Muscle of arm (tissue), 14 donors: ENCODE measurements at places on chromosomes 7 and 10. TPM values are rescaled to one million over a fixed set of nuclear protein-coding genes. Genes with fewer than 3 reads are reported as not detected.

DNA sequence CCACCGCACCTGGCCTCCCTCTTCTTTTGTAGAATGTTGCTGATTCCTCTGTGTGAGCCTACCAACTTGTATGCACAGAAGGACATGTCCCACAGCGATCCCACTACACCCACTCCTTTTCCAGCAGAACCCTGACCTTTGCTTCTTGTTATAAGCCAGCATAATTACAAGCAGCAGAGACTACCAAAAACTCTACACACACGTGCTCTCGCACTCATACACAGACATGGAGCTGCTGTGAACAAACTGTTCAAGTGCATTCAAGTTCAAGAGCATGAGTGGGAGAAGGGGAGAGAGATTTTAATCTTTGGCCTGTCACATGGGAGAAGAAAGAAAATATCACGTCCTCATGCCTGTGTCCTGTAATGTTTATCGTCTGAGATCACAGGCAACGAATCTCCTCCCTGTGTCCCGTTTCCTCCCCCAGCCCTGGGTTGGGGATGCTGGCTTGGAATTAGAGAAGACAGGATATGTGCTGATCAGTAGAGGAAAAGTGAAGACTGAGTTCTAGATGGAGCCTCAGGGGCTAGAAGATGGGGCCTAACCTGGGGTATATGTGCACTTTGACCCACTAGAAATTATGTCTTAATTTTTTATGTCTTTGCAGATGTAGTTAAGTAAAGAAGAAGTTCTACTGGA is 79.6 kb downstream of the NHLRC2 start:
- DNase-seq = no peak

DNA sequence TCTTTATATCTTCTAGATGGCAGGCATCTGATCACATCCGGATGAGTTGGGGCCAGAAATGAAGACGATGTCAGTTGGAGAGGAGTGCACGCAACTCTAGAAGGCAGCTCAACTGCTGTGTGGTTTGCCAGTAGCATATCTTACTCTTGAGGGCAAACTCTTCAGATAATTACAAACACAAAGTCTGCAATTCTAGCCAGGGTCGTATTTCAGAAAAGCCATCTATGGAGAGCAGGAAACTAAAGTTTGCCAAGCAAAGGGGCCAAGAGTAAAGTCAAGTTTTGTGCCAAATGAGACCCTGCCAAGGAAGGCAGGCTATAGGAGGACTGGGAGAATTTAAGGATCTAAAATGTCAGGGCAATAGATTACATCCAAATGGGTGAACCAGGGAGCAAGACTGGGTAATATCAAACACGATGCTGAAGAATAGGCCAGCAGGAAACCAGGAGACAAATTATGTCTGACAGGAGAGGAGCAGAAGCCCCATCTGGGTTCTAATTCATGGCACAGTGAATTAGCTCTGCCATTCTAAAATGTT is 312.5 kb upstream of the SEMA3C start:
- peak; percentile 70 for DNase-seq

Gene MINDY4
- 20.0 TPM for polyA plus RNA-seq

DNA sequence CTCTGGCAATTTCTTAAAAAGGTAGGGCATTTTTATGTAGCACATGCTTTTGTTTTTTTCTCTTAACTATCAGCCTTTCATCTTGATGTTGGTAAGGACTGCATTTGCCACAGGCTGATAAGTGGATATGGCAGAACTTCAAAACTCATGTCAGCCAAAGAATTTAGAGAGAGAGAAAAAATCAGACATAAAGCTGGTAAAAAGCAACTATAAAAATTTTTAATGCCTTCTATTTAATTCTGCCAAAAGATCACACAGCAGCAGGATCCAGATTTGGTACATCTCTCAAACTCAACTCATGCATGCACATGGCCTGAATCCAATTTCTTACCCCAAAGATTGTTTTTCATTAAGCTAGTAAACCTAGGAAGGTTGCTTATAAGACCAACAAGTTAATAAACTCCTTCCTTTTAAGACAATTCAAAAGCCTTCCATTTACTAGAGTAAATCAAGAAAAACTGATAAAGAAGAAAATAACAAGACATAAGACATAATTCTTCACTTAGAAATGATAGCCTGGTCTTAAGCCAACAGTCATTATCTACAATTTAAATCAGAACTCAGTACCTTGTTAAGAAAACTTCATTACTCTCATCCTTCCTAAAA is 69.3 kb downstream of the GLI3 start:
- DNase-seq = no peak

Gene LIPN
- polyA plus RNA-seq = not detected

- peak; percentile 82 for DNase-seq
Observed at GRCh38 chr10:70405037-70405824, 1.3 kb downstream of the EIF4EBP2 start.

DNA sequence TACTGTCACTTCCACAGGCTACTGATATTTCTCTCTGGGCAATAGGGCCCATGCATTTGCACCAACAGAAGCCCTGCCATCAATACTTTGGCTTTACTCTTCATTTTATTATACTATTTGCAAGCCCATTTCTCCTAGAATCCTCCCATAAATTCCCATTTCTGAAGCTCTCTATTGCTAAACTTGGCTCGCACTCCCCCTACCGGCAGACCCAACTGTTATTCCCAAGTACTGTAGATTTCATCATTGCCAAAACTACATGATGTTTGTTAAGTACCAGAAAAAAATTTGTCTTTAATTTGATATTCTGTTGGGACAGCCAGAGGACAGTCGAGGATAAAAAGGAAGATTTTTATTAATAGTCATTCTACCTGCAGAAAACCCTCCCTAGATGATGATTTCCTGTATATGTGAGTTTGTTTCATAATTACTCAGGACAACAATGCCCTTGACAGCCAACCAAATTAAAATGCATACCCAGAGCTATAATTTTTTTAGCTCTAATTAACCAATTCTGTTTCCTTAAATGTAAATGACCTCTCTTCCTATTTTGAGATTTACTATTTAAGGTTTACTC is 298.6 kb downstream of the REEP3 start:
- peak; percentile 66 for DNase-seq

GRCh38 chr7:159175792-159176191 is 31.1 kb upstream of the VIPR2 start:
- DNase-seq = no peak

- DNase-seq = no peak
Observed at GRCh38 chr10:130226012-130226411, 89.8 kb downstream of the GLRX3 start.

GRCh38 chr7:46525876-46526275 is 604.8 kb upstream of the IGFBP3 start:
- no peak for DNase-seq

DNA sequence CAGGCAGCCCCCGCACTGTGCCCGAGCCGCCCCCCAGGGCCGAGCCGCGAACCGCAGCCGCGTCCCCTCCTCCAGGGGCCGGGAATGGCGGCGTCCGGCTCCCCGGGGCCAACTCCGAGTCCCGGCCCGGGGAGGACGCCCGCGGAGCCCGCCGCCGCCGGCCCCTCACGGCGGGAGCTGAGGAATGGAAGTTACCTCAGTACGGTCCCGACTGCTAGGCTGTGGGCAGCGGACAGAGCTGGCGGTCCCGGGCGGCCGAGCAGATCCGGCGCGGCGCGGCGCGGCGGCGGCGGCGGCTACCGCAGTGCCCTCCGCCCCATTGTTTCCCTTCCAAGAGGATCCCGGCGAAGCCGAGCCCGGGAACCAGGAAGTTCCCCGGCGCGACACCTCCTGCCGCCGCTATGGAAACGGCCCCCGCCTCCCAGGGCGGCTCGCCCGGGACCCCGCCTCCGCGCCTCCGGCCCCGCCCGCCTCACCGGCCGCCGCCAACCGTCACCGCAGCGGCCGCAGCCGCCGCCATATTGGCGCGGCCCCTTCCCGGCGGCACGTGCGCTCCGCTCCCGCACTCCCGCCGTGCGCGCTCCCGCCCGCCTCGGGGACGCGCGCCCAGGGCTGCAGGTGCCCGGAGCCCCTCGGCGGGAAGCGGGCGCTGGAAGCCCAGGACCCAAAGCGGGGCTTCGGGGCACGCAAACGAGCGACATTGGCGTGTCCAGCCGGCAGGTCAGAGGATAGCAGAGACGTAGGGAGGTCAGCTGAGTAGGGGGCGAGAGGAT is at the start of gene USP6NL:
TSS of gene USP6NL (minus strand) at position 403 of the 773 bp plus-strand sequence. CDS start 14,016 bp downstream, outside the sequence.
- peak; percentile 85 for DNase-seq

- peak; percentile 47 for DNase-seq
Observed at GRCh38 chr10:28939281-28940157, 262.2 kb downstream of the BAMBI start.

GRCh38 chr10:130740915-130741750 is 570.4 kb downstream of the TCERG1L start:
- DNase-seq = peak; percentile 43

- DNase-seq = no peak
Observed at GRCh38 chr7:43351683-43352082, 231.2 kb upstream of the STK17A start.

Gene CRHR2
- 3.3 TPM for polyA plus RNA-seq

- no peak for DNase-seq
Observed at GRCh38 chr10:116766241-116766827, 24.0 kb upstream of the HSPA12A start.

DNA sequence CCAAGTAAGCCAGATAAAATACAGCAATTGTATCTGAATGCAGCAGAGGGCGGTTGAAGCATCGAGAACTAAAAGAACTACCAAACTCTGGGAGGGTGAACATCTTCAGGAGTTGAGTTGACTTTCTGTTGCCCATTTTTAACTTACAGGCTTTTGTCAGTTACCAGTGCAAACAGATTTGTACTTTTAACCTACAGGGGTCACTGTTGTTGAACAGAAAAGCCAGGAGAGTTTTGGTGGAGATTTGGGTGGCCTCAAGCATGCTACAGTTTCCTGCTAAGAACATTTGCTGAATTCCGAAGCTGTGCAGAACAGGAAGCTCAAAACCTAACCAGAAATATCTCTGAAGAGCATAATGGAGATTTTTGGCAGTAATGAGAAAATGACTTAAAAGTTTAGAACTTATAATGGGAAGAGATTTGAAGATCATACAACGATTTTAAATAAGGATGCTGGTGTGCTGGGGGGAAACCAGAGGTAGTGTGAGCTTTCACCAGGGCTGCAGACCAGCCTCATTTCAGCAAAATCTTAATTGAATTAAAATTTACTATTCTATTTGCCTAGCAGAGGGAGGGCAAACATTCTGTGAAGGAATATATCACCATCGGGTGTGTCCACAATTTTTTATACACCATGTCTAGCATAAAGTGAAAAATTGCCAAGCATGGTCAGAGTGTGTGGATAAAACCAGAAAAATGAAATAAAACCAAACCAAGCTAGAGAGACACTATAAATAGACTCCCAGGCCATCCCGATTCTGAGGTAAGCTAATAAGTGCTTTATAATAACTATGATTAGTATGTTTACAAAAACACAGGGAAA is 208.6 kb upstream of the CCDC6 start:
- DNase-seq = peak; percentile 27

GRCh38 chr7:133139350-133139749 is 57.5 kb upstream of the CHCHD3 start:
- peak; percentile 14 for DNase-seq

DNA sequence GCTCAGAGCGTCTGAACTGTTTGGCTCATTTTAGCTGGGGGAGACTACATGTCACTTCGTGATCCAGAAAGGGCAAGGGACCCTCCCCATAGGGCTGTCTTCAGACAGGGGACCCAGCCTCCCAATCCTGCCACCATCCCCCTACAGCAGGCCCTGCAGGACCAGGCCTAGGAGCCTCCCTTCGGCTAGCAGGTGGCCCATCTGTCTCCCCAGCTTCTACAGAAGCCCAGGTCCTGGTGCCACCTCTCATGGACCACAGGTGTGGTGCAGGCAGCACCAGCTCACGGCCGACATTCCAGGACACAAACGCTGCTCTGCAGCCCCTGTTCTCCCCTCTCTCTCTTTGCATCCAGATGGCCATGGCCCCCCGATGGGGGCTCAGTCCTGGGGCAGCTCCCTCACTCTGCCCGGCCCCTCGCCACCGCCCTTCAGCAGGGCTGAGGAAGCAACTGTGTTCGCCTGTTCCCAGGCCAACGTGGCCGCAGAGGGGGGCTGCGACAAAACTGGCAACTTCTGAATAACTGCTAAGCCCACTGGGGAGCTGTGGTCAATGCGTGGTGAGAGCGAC is 10.3 kb downstream of the TECPR1 start:
- DNase-seq = no peak

- no peak for DNase-seq
Observed at GRCh38 chr10:23100331-23101030, 5.1 kb downstream of the MSRB2 start.

Gene ELOVL3
- 0.39 TPM for polyA plus RNA-seq

GRCh38 chr7:55641273-55641691 is 69.0 kb upstream of the VOPP1 start:
- DNase-seq = peak; percentile 70

Gene TCAF2
- 8.0 TPM for polyA plus RNA-seq

- no peak for DNase-seq
Observed at GRCh38 chr10:77463967-77464745, 173.5 kb downstream of the KCNMA1 start.

DNA sequence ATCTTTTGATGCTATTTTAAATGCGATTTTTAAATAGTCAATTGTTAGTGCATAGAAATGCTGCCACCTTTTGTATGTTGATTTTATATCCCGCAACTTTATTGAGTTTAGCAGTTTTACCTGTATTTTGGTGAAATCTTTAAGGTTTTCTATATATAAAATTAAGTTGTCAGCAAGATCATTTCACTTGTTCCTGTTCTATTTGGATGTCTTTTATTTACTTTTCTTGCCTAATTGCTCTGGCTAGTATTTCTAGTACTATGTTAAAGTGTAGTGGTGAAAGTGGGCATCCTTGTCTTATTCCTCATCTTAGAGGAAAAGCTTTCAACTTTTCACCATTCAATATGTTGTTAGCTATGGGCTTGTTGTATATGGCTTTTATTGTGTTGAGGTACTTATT is 813.3 kb upstream of the CELF2 start:
- no peak for DNase-seq

GRCh38 chr7:26192485-26193087 is 8.0 kb downstream of the HNRNPA2B1 start:
- no peak for DNase-seq

- DNase-seq = no peak
Observed at GRCh38 chr7:158781217-158781973, 47.9 kb downstream of the ESYT2 start.

Gene DOCK1
- 32.4 TPM for polyA plus RNA-seq

GRCh38 chr10:53447576-53447975 is 675.0 kb upstream of the MBL2 start:
- no peak for DNase-seq

GRCh38 chr10:47320812-47321211 is 1.4 kb upstream of the GDF2 start:
- no peak for DNase-seq
